T-cell (primary cell): ENCODE measurements at places on chromosomes 6 and 20. TPM values are rescaled to one million over a fixed set of nuclear protein-coding genes. Genes with fewer than 3 reads are reported as not detected.

Gene SLC35D3
- not detected for total RNA-seq

DNA sequence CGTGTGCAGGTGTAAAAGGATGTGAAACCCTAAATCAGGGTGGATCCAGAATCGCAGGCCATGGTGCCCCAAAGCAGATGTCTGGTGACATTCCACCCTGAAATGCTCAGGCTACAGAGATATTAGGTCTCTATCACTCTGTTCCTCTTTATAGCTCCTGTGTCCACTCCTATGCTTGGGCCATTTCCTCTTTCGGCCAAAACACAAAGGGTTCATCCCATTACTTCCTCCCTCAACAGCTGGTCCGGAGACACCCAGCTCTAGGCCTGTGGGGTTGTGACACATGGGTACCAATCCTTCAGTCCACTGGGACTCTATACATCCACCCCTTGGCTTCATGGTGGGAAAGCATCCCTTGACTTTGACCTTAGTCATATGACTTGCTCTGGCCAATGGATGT is 1.7 kb upstream of the SIGLEC1 start:
- no peak for DNase-seq

- no peak for DNase-seq
These were observed 560.5 kb upstream of the PTCHD4 start for GRCh38 chr6:48671505-48671904.

Gene PTK6
- total RNA-seq: 0.26 TPM

Gene GJA10
- not detected for total RNA-seq

DNA sequence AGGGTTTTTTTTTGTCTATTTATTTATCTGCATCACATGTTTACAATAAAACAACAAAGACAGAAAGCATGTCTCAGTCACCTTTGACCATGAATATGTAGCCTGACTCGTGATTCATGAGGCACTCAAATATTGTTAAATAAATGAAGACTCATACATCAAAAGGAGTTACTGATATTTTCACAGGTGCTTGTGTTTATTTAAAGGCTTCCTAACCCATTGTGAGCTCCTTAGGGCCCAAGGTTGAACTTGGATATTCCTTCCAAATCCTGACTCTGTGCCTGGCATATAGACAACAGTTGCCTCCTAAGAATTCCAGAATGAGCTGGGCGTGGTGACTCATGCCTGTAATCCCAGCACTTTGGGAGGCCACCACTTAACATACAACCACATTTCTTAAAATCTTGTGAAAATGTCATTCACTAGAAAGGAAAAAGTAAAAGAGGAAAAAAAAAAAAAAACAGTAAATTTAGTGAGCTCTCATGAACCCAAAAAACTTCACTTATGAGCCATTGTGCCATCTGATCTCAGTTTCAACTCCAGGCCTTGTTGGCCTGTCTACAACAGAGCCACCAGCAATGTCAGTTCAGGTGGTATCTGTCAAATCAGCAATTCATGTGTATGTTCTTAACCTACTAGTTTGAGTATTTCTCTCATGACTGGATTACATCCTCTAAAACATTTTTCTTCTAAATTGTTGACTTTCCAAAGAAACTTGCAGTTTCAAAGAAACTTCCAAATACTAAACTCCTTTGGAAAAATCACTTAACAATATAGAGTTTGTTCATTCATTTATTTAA is 162.7 kb upstream of the MARCKS start:
- no peak for DNase-seq
